ENCODE measurements at places on chromosomes 11 and 22.

DNA sequence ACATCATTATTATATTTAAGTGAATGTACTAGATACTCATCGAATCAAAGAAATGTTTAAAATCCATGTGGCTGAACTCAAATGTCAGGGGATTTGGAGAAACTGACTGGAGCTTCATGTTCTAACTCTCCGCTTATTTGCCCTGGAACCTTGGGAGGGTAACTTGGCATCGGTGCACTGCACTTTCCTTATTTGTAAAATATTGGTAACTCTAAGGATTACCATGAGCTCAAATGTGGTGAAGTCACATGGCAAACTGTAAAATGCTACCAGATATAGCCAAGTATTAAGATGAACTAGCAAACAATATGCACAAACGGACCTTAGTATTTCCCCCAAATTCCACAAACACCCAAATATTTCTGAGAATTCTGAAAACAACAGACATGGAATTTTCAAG lies 75.6 kb downstream of the ETS1 start:
- no peak for DNase-seq

GRCh38 chr11:12215181-12215593 lies 104.8 kb downstream of the MICAL2 start:
- DNase-seq, result no peak

DNA sequence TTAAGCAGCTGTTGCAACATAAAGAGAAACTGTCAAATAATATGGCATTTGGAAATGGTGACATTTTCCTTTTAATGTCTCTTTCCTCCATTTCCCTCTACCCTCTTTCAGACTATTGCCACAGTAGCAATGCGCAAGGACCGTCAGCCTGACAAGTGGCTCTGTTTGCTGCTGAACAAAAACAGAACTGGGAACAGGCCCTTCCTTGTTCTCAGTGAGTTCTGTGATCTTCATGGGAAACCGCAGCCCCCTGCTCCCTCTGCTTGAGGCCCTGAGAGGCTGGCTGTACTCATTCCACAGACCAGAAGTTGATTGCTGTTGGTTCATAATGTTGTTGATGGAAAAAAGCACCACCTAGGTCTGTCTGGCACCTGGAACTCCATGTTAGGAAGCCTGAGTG lies 559.7 kb downstream of the OPCML start:
- DNase-seq, result no peak

GRCh38 chr11:122714484-122714883 lies 59.0 kb downstream of the UBASH3B start:
- no peak for DNase-seq

DNA sequence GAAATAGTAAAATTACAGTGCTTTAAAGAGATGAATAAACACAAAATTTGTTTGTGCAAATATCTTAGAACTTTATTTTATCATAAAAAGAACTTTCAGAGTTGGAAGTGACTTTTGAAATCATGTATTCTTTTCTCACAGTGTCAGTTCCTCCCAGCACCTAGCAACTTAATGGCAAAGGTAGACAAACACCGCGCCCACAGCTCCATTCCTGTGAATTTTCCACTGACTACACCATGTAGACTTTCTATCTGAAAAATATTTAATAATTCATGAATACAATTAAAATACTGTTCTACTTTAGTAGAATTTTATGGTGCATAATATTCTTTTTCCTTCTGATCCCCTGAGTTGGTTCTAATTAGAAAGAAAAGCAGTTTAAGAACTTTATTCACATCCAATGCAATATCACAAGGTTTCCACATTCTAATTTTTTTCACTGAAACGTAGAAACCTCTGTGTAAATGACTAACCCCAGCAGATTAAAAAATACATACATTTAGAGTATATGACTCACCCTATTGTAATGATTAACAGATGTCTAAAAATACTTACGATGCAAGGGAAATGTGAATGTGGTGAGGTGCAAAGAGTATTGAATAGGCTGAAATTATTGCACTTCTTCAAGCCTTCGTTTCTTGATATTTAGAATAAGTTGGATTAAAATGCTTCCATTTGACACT lies 218.2 kb upstream of the CCDC179 start:
- no peak for DNase-seq

- DNase-seq, result no peak
Measured at GRCh38 chr22:20457506-20458240, 20.0 kb upstream of the SCARF2 start.

GRCh38 chr11:16825968-16826367 lies 87.5 kb downstream of the C11orf58 start:
- DNase-seq, result no peak

DNA sequence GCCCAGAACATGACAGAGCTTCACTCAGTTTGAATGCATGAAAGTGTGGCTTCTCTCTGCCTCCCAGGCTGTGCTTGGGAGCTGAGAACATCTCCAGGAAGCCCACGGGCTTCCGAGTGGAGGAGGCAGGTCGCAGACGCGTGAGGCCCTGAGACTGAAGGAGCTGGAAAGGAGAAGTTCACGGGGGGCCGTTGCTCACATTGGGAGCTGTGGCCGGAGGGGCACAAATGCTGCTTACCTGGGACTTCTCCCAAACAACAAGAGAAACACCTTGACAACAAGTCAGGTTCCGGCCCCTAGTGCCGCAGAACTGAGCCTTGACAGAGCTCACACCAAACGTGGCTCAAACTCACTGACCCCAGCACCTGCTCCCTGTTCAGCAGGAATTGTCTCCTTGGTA lies 207.0 kb downstream of the BRD1 start:
- DNase-seq, result no peak

DNA sequence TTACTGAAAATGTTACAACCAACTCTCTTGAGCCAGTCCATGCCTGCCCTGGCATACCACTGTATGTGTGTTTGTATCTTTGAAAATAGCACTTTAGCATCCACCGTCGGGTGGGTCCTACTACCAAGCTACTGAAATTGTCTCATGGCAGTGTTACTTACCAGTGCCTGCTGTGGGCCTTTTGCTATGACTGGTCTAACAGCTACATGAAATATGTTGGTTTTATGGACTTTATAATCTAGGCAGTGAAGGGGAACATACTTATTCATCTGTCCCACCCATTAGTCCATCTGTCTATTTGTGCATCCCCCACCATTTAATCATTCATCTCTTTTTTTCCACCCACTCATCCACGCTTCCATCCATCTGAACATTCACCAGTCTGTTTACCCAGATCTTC lies 106.0 kb downstream of the NAV2 start:
- DNase-seq, result no peak

GRCh38 chr11:89463266-89463780 lies 27.9 kb downstream of the NOX4 start:
- DNase-seq, result no peak

DNA sequence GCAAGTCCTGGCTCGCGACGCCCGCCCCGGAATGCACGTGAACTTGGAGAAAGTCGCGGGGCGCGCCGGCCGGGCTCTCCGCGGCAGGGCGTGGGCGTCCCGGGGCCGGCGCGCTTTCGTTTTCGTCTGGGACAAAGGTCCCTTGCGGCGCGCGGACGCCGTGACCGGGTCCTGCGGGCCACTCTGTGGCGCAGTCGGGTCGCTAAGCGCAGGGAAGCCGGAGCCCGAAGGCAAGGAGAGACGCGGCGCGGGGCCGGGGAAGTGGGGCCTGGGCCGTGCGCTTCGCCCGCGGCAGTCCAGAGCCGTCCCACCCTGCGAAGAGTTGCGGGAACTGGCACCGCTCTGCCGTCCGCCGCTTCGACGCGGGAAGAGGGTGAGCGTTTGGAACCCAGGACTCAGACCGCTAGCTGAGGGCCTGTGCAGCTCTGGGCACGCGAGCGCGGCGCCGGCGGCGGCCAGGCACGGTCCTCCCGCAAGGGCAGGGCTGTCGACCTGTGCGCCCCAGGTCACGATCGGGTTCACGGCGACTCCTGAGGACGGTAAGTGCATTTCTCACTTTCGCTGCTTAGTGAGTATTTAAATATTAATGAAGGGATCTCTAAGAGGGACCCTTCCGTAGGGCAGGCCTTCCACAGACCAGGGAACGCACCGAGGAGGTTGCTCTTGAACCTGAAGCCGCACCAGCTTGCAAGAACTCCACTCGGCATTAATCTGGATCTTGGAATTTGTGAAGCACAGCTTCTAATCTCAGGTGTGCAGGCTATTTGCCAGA lies 78.0 kb upstream of the PPARA start:
- DNase-seq, result no peak

DNA sequence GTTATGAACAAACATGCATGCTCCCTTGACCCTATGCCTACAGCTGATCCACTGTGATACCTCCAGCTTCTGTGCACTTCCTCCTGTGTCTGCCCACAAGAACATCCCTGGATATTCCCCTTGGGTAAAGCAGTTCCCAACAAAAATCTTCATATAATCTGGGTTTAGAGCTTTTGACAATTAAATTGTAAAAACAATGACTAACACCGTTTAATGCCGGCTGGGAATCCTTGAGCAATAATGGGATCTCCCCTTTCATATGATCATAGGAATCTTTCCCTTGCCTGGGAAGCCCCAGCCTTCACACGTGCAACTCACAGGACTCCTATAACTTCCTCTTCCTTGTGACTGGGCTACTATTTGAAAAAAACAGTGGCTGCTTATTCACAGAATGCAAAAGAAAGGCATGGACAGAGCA lies 6.3 kb upstream of the ZC3H12C start:
- DNase-seq, result no peak

DNA sequence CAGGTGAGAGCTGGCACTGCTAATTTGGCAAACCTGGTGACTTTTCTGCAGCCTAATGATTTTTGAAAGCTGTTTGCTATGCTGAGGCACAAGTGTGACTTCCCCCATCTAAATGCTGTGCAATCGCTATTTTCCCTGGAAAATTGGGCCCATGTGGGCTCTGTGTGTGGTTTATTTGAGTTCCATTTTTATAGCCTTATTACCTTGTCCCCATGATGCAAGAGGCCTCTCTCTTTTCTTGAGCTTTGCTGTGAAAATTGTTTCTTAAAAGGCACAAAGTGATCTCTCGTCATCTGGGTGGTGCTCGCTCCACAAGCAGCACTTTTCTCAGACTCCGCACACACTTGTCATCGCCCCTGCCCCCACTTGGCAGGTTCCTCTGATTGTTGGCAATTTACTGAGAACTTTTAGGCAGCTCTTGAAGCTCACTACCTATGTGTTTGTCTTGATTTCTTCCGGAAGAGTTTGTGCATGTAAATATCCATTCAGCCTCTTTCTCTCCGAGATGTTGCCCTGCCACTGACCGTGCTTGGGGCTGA lies 24.9 kb downstream of the BMAL1 start:
- DNase-seq, result no peak

DNA sequence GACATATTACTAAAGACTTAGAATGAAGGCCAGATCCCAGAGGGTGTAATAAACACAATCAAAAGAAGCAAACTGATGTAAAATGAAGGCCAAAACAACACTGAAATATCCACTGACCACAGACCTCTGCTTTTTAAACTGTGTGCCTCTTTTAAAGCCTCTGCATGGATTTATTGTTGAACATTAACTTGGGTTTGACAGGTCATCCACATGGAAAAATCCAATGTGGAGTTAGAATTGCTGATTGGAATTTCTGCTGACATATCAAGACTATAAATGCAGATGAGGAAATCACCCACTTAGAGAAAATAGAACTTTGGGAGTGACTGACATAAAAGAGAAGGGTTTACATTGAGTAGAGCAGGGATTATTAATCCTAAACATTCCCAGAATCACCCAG lies 853.9 kb upstream of the RAG2 start:
- no peak for DNase-seq

DNA sequence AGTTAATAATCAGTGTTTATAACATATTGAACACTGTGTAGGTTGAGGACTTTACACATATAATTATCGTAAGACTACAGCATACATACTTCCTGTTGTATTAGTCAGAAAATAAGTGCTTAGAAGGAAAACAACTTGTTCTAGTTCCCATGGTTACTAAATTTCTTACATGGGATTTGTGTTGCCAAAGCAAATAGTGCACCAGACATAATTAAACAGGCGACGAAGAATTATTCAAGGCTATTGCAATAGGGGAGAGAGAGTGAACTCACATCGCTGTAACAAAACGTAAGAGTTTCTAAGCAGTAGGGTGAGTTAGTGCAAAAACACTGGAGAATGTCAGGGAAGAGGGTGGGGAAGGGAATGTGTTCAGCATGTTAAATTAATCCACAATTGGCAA lies 347.8 kb downstream of the CNTN5 start:
- no peak for DNase-seq

DNA sequence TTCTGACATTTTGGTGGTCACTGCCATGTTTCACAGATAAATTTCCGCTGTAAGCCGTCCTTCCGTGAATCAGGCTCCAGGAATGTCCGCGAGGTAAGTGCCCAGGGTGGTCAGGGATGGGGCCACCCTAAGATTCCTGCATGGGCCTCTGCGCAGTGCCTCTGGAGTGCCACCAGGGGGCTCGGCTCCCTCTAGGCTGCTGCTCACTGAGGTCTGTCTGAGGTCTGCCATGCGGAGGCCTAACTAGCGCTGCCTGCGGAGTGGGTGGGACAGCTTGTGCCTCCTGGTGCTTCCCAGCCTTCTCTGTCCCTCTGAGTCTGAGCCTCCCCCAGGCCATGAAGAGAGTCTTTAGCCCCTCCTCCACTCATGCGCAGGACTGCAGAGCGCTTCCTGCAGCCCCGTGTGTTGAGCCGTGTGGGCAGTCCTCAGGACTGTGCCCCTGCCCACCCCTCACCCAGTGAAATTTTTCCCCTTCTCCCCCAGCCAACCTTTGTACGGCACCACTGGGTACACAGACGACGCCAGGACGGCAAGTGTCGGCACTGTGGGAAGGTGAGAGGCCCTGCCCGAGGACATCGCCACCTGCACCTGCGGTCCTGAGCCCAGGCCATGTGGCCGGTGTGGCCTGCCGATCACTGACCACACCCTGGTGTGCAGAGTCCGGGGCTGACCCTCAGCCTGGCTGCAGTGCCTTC lies 11.9 kb upstream of the MDK start:
- DNase-seq, result no peak

GRCh38 chr22:47434336-47435203 lies 672.1 kb downstream of the TBC1D22A start:
- no peak for DNase-seq

DNA sequence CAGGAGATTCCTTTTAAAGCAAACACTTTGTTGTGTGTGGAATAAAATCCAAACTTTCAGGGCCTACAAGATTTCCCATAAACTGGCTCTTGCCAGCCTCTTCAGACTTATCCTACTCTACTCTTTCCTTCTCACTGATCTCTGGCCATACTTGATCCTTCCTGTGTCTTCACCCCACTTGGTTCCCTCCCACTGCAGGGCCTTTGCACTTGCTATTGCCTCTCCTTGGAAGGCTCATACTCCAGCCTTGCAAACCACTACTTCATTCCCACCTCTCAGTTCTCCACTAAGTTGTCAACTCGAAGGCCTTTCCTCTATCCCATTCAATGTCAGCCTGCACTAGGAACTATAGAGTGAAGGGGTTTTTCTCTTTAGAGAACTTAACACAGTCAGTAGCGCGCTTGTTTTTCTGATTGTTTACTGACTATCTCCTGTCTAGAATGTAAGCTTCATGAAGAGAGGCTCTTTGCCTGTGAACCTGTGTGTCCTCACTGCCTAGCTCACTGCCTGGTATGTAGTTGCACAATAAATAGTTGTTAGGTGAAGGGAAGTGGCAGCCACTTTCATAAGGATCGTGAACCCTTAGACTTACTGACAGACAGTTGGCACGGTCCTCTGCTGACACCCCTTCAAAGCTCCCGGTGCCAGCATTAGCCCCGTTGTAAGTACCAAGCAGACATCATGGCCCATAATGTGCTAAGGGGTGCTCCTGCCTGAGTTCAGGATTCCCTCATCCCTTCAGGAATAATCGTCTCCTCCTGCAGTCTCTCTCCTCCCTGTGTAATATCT lies 833 bp upstream of the ME3 start:
- DNase-seq, result no peak

Measured in cortex of kidney (tissue), 1 donor.